Renal pelvis (tissue), 12 donors: ENCODE measurements at places on chromosomes 11 and 22. TPM values are rescaled to one million over a fixed set of nuclear protein-coding genes. Genes with fewer than 3 reads are reported as not detected.

OR8G1 gene
- not detected for polyA plus RNA-seq

OLFML1 gene
- 29.8 TPM for polyA plus RNA-seq

SPDYC gene
- polyA plus RNA-seq: not detected

C11orf52 gene
- polyA plus RNA-seq: 10.9 TPM

LMF2 gene
- 47.3 TPM for polyA plus RNA-seq

TPBGL gene
- 0.09 TPM for polyA plus RNA-seq

C22orf31 gene
- 1.7 TPM for polyA plus RNA-seq

DTX4 gene
- 52.9 TPM for polyA plus RNA-seq

MEI1 gene
- 3.7 TPM for polyA plus RNA-seq

XKR3 gene
- polyA plus RNA-seq: not detected

AIFM3 gene
- 1.5 TPM for polyA plus RNA-seq

MMP27 gene
- polyA plus RNA-seq: not detected

SCGB2A2 gene
- polyA plus RNA-seq: not detected

TIGD3 gene
- polyA plus RNA-seq: 0.78 TPM

GAS2 gene
- 10.6 TPM for polyA plus RNA-seq

PLAAT4 gene
- 9.0 TPM for polyA plus RNA-seq

FOSL1 gene
- polyA plus RNA-seq: 0.14 TPM

CDCA5 gene
- polyA plus RNA-seq: 18.3 TPM

ARHGAP8 gene
- polyA plus RNA-seq: 51.0 TPM

OR52A1 gene
- polyA plus RNA-seq: 0.01 TPM
